ENCODE measurements at places on chromosomes 1 and 21.

GRCh38 chr1:59368008-59368670 is 71.2 kb downstream of the FGGY start:
- DNase-seq = no peak

GRCh38 chr1:101237229-101237837 is 514 bp downstream of the S1PR1 start:
- peak; percentile 44 for DNase-seq

DNA sequence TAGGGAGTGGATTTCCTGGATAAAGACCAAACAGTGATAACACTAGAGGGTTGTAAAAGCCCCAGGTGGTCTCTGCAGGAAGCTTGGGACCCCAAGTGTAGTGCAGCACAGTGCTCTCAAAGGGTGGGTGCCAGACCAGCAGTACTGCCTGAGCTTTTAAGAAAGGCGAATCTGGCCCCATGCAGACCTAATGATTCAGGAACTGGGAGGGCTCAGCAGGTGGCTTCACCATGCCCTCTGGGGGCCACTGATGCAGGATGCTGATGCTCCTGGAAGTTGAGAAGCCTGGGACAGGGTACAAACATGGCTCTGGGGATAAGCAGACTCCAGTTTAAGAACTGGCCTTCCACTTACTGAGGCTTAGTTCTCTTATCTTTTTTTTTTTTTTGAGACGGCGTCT is 29.1 kb upstream of the NEK2 start:
- no peak for DNase-seq

DNA sequence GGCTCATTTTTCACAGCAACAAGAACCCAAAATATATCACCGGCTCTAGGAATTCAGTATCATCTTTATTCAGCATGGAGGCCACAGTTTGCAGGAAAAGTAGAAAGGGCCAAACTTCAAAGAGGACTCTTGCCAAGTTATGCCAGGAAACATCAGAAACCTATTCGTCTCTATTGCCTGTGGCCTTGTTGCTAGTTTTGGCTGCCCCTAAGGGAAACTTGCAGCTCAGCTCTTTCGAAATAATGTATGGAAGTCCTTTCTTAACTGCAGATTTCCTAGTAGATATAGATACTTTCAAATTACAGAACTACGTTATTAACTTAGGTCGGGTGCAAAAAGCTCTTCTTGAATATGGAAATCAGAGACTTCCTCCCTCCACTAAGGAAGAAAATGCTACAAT is 4.2 kb upstream of the NENF start:
- no peak for DNase-seq

DNA sequence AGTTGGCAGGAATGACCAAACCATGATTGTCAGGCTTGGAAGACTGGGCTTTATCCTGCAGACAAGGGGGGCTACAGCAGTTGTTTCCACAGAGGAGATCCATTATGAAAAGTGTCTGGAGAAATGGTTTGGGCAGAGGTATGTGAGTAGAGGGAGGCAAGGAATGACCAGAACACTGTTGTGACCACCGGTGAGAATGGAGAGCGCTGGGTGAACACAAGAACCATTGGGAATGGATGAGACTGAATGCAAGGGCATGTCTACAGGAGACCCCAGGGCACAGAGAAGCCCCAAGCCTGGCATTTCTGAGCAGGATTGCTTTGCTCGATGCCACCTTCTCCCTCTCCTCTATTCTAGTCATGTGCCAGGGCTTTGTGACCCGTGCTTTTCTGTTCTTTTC is 125.1 kb downstream of the CACNA1E start:
- DNase-seq = no peak

DNA sequence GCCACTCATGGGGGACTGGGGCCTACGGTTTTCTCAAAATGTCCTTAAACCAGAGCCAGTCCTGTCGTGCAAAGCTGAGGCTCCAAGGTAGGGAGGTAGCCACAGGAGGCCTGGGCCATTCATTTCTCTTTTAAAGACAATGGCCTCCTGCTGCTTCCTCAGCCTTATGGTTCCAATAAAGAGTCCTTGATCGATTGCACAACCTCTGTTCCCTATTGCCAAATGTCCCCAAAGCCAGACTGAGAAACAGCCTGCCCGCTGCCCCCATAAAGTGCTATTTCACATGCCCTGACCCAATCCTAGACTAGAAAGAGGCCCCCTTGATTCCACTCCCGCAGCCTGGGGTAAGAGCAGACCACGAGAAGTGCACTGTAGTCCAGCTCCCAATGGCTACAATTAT is 166.7 kb downstream of the CLIC6 start:
- DNase-seq = no peak

GRCh38 chr1:114314098-114314497 is 160.4 kb upstream of the SYT6 start:
- DNase-seq = peak; percentile 17

GRCh38 chr1:224380003-224380402 is 23.3 kb downstream of the CNIH4 start:
- DNase-seq = no peak

GRCh38 chr1:186409091-186409490 is 33.5 kb downstream of the ODR4 start:
- DNase-seq = no peak

DNA sequence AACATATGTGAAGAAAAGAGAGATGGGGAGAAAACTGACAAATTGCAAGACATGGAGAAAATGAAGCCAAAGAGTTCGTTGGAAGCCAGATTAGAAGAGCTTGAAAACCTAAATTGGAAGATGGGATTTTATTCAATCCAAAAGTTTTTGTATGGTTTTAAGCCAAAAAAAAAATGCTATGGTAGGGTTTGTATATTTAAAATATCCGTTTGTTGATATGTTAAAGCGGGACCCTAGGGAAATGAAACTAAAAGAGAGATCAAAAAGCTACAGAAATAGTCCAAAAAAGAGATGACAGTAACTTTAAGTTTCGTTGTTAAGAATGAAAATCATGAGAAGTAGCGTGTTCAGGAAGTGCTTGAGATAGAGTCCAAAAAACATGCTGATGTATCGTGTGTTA is 617.7 kb upstream of the ADGRL2 start:
- no peak for DNase-seq

GRCh38 chr21:21184771-21185528 is 186.7 kb downstream of the NCAM2 start:
- no peak for DNase-seq

DNA sequence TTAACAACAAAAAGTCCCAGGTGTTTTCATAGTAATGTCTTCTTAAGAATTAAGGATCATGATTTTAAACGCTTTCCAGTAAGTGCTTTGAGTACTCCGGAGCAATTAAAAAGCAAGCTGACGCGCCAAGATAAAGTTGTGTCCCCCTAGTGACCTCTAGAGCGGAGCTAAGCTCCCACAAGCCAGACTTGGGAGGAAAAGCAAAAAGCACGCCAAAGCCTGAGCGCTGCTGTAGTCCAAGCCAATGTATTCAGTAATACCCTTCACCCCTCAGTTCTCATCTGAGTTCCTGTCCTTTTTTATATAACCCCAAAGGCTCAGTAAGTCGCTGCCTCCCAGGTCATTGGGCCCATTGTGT is 3.5 kb upstream of the SLC44A5 start:
- no peak for DNase-seq
